ENCODE measurements at places on chromosomes 3 and 15.

GRCh38 chr3:102230057-102230456 lies 204.8 kb upstream of the ZPLD1 start:
- no peak for DNase-seq

- no peak for DNase-seq
These were observed 283.2 kb upstream of the STT3B start for GRCh38 chr3:31249545-31249944.

- DNase-seq, result no peak
These were observed 29.0 kb downstream of the KY start for GRCh38 chr3:134621854-134622253.

DNA sequence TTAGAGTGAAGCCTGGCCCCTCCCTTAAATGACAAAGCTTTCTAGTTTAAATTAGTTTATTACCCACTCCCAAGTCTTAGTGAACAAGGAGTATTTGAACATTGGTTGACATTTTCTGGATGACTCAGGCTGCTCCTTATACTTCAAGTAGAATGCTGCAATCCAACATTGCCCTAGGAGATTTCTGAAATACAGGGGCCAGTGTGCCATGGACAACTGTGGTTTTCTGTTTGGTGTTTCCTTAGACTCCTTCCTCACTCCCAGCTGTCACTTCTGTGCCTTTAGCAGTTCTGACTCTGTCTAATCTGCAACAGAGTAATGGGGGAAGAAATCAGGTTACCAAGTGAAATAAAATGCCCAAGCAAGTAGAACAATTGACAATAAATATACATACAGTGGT lies 116.1 kb upstream of the P2RY1 start:
- no peak for DNase-seq

DNA sequence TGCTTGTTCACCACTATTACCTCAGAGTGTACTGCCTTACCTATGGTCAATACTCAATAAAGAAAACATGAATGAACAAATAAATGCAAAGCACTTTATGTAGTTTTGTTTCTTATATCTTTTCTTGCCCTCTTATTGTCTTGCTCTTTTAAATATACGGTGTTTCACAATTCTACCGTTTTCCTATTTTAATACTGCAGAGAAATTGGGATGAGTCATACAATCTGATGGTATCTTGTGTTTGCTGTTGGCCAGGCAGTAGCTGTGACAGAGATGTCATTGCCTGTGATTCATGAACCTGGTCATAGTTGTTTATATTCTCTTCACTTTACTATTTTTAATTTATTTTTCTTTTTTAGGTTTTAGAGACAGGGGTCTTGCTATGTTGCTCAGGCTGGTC lies 48.3 kb downstream of the SERP1 start:
- DNase-seq, result no peak

- DNase-seq, result no peak
These were observed 73.0 kb upstream of the ETV5 start for GRCh38 chr3:186181901-186182300.

GRCh38 chr3:55720614-55721013 lies 233.5 kb upstream of the WNT5A start:
- no peak for DNase-seq

DNA sequence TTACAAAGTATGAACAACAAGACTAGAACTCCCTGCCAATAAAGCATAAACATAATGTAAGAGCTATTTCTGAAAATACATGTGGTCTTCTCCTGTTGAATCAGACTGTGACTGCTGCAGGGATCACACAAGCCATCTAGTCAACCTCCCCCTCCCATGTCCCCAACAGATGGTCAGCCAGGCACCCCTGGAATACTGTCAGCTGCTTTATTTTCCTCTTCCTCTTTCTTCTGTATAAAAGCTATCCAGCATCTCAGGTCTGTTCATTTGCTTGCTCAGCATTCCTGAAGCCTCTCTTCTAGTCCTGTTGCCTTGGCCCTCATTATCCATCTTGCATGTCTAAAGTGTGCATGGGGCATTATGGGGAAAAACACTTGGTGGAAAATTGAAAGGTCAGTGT lies 6.5 kb upstream of the MINDY4B start:
- no peak for DNase-seq

- no peak for DNase-seq
These were observed 14.2 kb downstream of the IQGAP1 start for GRCh38 chr15:90402223-90402622.

- DNase-seq, result no peak
These were observed 53.2 kb downstream of the FBN1 start for GRCh38 chr15:48592221-48592731.

GRCh38 chr15:77838595-77838994 lies 205.9 kb upstream of the LINGO1 start:
- no peak for DNase-seq

DNA sequence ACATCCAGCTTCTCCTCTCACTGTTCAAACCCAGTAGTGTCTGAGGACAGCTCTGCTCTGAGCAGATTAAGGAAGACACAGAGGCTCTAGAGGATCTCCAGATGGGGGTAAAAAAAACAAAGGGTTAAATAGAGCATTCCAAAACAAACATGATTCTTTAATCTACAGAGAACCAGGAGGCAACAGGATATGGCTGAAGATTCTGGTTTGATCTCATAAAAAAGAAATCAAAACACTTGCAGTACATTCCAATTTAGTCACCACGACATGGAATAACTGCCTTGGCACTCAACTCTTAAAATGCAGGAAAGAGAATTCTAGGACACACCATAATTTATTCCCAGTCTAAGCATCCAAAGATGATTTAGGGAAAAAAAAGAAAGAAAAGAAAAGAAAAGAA lies 32.0 kb downstream of the TM4SF4 start:
- no peak for DNase-seq

DNA sequence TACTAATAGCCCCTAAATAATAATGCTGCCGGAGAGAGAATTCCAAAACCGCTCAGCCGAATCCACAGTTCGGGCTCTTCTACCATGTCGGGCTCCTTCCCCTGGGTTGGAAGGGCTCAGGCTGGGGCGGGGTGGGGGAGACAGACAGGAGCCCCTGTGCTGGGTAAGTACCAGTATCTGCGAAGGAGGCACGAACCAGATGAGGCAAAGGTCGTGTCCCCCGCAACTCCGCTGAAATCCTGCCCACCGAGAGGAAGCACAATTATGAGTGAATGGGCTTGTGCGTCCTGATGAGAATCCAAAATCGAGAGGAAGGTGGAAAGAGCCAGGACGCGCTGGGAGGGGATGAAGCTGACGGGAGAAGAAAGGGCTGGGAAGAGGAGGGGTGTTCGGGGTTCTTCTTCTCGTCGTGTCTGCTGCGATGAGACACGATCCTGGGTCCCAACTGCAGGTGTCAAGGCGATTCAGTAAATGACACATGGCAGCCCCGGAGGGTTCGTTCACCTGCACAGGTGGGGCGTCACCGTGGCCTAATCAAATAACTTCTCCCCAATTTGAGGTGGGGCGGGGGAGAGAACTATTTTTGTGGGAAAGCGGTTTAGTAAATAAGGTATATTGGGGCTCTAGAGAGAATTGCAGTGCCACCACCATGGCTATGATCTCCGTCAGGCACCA lies 707 bp upstream of the FAM81A start:
- DNase-seq, result no peak

DNA sequence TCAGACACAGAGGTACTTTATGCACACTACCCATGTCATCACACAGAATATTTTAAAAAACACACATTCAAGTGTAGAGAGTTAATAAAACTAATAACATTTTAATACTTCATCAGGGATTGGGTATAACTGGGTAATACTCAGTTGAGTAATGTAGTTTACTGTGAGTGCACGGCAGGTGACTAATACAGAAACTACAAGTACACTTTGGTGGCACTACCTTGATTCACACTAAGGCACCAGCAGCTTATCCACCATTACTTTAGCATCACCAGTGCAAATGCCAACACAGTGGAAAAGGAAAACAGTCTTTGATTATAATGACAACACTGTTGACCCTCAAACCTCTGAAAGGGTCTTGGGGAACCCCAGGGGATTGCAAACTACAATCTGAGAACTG lies 33.6 kb downstream of the ZNF280D start:
- no peak for DNase-seq

DNA sequence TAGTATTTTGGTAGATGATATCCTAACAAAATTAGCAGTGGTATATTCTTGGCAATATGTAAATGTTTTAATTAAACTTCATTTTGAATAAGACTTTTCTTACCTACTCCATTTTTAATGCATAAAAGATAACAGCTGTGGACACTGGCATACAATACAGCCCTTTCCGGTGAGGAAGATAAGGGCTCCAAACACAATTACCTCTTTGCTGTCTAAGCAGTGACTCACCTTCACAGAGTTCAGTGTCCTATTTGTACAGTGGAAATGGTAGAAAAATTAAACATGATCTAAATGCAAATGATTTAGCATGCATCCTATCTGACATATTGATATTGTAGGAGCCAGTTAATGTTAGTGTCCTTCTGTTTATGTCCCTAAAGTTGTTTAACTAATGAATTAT lies 969.4 kb downstream of the PLOD2 start:
- DNase-seq, result no peak

DNA sequence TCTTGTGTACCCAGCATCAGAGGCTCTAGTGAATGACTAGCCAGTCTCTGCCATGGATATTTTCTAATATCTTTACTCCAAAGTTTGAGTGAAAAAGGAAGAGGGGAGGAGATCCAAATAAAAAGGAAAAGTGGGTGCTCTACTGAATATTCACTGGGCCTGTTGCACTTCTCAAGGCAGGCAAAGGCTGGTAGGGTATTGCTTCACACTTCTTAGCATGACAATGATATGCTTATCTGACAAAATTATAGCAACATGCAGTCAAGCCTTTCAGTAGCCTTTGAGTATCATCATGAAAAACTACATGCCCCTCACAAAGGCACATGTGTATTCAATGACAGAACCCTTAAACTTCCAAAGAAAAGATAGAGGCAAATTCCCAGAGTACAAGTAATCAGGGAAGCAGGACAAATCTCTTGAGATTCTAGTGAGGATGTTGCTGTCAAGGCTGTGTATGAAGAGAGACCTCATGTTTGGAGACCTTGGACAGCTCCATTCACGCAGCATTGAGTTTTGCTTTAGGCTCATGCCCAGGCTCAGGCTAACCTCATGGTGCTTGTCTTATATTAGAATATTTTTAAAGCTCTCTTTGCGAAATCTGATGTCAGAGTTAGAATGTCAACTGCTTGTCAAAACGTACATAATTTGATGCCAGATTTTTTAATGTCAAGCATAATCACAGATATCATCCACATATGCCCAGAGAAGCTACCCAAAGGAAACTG lies 506.9 kb downstream of the OCA2 start:
- DNase-seq, result no peak

DNA sequence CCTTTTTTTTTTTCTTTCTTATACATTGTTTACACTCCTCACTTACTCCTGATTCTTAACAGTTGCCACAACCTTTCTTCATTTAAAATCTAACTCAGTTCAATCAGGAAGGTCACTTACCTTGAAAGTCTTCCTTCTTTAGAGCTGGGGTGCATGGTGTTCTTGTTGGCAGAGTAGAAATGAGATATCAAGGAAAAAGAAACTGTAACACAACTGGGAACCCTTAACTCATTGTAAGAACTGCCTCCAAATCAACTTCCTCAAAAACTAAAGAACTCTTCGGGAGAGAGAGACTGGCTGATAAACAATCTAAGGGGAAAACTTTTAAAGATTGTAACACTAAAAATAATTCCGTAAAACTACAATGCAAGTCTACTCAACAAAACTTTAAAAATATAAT lies 1.4 kb upstream of the APPL1 start:
- no peak for DNase-seq

DNA sequence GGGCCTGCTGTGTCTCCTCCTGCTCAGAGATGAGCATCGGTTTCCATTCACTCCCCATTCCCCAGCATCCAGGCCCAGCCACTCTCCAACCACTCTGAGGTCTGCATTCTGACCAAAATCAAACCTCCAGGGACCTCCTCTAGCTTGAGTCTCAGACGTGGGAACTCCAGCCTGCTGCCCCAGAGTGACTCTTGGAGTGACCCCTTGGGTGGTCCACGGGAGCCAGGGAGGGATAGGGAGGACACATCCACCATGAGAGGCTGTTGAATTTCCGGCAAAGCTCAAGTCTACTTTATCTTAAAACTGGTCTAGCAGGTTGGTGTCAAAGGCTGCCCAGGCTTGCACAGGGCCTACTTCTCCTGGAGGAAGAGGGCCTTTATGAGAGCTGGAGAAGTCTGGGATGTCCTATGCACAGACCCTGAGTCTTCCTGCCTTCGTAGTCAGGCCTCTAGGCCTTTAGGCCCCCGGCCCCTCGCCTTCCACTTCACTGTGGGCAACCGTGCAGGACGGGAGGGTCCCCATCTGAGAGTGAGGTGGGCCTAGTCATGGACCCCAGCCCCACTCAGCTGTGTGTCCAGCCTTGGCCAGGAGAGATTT lies 8.9 kb downstream of the CISH start:
- DNase-seq, result no peak

GRCh38 chr3:132804498-132804897 lies 82.3 kb upstream of the NPHP3 start:
- no peak for DNase-seq

GRCh38 chr3:168933614-168934013 lies 729.9 kb downstream of the MECOM start:
- DNase-seq, result no peak

DNA sequence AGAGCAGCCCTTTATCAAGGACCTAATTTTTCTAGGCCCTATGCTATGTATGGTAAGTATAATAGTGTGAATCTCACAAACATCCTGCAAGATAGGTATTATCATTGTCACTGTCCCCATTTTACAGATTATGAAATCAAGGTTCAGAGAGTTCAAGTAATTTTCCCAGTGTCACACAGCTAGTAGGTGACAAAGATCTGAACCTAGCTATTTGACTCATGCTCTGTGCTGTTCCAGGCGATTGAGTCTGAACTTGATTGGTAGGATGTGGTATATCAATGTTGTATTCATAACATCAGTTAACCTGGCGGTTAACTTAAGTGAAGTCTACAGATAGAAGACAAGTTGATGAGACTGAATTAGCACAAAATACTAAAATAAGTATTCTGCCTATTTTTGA lies 229.9 kb downstream of the CHST2 start:
- no peak for DNase-seq

- DNase-seq, result no peak
These were observed 9.1 kb downstream of the KCNMB2 start for GRCh38 chr3:178545337-178545736.

GRCh38 chr3:25239042-25239441 lies 189.0 kb upstream of the RARB start:
- DNase-seq, result no peak

GRCh38 chr3:111803123-111803593 lies 55.9 kb upstream of the PHLDB2 start:
- DNase-seq, result no peak

DNA sequence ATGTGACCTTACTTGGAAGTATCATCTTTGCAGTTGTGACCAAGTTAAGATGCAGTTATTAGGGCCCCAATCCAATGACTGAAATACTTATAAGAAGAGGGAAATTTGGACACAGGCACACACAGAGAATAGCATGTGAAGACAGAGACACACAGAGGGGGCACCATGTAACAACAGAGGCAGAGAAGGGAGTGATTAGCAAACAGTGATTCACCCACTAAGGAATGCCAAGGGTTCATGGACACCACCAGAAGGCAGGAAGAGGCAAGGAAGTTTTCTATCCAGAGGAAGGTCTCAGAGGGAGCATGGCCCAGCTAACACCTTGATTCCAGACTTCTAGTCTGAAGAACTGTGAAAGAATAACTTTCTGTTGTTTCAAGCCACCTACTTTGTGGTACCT lies 25.0 kb downstream of the SIDT1 start:
- DNase-seq, result no peak

- no peak for DNase-seq
These were observed 5.0 kb upstream of the SKIC8 start for GRCh38 chr15:78304216-78305066.

GRCh38 chr15:77607111-77607893 lies 25.4 kb downstream of the LINGO1 start:
- no peak for DNase-seq

Measured in hippocampal formation (tissue), 2 donors.